ENCODE measurements at places on chromosomes 5 and 9. TPM values are rescaled to one million over a fixed set of nuclear protein-coding genes. Genes with fewer than 3 reads are reported as not detected.

Gene NTRK2
- total RNA-seq, result 9.5 TPM

Gene INSL6
- total RNA-seq, result not detected

Gene HMGXB3
- 28.8 TPM for total RNA-seq

Gene CARD9
- total RNA-seq, result 2.8 TPM

Gene C5orf22
- total RNA-seq, result 13.3 TPM

Gene ZNF462
- 16.4 TPM for total RNA-seq

Gene NMRK1
- 22.1 TPM for total RNA-seq

Gene BSPRY
- 8.3 TPM for total RNA-seq

Gene FAM170A
- not detected for total RNA-seq

Gene AQP3
- total RNA-seq, result 1,460 TPM

Gene ATOSB
- total RNA-seq, result 21.0 TPM

Gene RUFY1
- 61.3 TPM for total RNA-seq

Gene ZNG1C
- total RNA-seq, result 40.9 TPM

Gene CARTPT
- total RNA-seq, result not detected

Gene ZNF454
- total RNA-seq, result 0.38 TPM

Gene ANKRD33B
- 23.5 TPM for total RNA-seq

Gene POLE3
- 36.9 TPM for total RNA-seq

Gene ARL14EPL
- not detected for total RNA-seq

Gene LCN15
- 0.21 TPM for total RNA-seq

Gene SLC6A18
- total RNA-seq, result not detected

Gene NUTM2F
- not detected for total RNA-seq

Gene KCNT1
- total RNA-seq, result not detected

Gene CSNK1G3
- total RNA-seq, result 30.7 TPM

Gene IL9
- not detected for total RNA-seq

Gene RASGEF1C
- total RNA-seq, result 0.81 TPM

Gene SLC34A1
- total RNA-seq, result not detected

Gene ORM2
- total RNA-seq, result not detected

Gene SLC36A3
- not detected for total RNA-seq

Gene FAXDC2
- 62.1 TPM for total RNA-seq

Gene CATSPER3
- not detected for total RNA-seq

Gene CDH9
- total RNA-seq, result not detected

Gene ACTBL2
- total RNA-seq, result 1.6 TPM

Gene KIF20A
- 2.9 TPM for total RNA-seq

Gene BHMT
- total RNA-seq, result 0.64 TPM

Gene LCP2
- 8.9 TPM for total RNA-seq

Gene MORN5
- not detected for total RNA-seq

Gene PCAT7
- total RNA-seq, result not detected

Gene SPATA9
- not detected for total RNA-seq

Data from suprapubic skin (tissue), 4 donors.